ENCODE measurements at places on chromosomes 3 and 15.

DNA sequence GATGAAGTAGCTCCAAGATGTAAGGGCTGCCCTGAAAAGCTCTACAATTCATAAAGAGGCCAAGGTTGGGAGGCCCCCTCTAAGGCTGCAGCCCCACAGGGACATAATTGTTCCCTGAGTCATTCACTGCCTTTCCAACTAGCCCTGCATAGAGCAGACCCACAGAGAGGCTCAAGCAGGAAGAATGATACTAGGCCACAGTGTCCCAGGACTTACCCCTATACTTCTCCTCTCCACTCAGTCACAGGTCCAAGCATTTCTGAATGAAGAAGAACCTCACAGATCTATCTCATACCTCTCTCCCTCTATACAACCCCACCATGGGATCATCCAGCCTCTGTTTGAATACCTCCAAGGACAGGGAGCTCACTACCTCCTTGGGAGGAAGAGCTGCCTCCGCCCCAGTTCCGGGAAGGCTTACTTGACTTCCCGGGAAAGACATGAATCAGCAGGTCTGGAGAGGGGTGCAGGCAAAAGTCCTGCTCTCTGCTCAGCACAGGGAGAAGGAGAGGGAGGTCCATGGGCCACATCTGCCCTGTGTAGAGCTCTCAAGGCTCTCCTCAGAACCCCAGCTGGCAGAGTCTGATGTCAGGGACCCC is 6.9 kb upstream of the SKIC8 start:
- DNase-seq = no peak

DNA sequence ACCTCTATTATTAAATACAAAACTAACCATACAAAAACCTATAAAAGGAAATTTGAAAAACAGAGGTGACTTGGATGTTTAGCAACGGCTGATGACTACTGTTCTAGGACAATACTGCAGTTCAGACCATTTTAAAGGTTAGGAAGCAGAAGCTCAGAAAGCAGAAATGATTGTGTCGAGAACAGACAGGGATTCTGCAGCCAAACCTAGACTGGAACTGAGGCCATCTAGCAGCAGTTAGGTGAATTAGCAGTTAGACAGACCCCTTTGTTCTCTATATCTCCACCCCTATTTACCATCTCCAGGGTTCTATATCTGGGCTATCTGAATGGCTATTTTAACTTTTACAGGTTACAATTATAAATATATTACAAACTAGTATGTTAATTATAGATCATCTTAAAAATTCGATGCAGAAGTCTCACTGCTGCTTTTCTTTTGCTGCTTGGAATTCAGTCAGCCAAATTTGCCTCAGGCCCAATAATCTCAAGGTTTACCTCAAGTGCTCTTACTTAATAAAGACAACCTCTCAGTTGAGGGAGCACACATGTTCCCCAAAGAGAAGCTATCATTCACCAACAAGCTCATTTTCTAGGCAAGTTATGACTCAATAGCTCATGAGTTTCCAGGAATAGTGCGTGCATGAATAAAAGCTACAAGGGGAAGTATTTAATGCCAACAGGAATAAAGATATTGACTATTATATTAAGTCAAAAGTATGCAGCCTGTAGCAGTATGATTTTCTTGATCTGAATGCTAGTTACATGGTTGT is 9.3 kb upstream of the IL1RAP start:
- DNase-seq = no peak

DNA sequence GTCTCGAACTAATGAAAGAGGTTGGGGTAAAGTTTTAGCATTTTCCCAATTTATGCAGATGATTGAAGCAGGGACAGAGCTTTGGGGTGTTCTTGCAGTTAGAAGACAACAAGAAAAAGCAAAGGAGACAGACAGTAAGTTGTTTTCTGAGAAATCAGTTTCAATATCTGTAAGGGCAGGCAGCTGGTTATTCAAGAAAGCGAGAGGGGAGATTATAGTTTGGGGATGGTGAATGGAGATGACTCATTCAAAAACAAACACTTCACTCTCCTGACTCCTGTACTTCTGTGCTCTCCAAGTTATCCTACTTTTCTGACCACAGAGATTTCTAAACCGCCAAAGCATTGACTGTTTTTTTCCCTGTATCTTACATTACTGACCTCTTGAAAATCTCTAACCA is 352.0 kb downstream of the GAP43 start:
- DNase-seq = no peak

- no peak for DNase-seq
Observed at GRCh38 chr3:123390865-123391600, 57.9 kb downstream of the ADCY5 start.

DNA sequence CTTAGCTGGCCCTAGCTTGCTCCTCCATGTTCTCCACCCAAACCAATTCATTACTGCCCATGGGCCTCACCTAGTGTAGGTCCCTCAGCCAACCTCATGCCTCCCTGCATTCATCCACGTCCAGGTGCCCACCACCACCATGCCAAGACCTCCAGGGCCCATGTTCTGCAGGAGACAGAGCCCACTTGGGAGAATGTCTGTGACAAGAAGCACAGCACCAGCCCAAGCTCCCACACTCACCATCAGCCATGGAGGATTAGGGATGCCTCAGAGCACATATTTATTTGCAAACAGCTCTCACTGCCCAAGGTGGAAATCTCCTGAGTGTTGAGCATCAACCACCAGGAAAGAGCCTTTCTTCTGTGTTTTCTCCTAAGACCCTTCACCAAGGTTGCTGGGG is 43.4 kb upstream of the ACAN start:
- DNase-seq = no peak

DNA sequence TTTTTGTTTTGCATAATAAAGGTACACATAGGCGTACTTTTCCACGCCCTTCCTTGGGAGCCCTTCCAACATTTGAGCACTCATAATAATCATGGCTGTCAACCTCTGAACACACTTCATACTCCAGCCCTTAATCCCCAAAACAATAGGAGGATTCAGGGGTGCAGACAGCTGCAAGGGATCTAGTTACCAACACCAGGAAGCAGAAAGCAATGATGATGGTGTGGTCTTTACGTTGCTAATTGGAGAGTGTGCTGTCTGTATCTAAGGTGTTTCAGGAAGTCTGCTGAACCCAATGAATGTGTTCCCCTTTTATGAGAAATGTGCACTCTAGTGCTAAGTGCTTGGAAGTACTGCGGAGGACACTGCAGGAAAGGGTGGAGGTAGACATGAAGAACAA is 60.3 kb upstream of the PDZRN3 start:
- no peak for DNase-seq

GRCh38 chr3:100002599-100003350 is 111.5 kb downstream of the FILIP1L start:
- no peak for DNase-seq

DNA sequence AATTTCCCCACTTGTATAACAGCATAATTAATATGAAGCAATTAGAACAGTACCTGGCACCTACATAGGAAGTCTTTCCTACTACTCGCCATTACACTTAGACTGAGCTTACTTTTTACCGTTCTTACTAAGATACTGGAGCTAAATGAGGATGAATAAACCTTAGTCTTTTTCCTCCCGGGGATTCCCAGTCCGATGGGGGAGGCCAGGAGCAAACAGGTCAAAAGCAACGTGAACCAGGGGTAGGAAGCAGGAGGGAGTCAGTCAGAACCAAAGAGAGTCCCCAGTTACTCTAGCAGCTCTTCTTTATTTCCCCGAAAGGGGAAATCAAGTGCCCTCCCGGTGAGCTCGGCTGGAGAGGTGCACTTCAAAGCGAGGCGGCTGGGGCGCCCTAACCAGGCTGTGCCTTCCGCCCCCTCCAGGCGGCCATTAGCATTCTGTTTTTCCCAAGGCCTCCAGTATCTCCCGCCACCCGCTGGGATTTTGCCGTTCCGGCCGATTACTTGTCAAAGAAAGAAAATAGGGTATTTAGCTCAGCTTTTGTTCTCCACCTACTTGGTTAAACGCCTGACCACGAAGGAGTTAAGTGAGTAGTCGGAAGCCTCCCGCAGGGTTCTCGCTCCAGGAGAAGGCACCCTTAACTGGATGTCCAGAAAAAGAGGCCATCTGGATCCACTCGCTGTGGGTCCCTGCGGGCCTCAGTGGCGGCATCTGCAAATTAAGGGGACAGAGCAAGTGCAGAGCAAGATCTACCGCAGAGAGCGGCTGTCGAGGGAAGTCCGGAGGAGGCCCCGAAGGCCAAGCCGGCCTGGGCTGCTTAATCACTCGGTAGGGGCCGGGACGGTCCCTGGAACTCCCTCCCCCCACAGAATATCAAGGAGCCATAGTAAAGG is 6.3 kb upstream of the EOMES start:
- no peak for DNase-seq

DNA sequence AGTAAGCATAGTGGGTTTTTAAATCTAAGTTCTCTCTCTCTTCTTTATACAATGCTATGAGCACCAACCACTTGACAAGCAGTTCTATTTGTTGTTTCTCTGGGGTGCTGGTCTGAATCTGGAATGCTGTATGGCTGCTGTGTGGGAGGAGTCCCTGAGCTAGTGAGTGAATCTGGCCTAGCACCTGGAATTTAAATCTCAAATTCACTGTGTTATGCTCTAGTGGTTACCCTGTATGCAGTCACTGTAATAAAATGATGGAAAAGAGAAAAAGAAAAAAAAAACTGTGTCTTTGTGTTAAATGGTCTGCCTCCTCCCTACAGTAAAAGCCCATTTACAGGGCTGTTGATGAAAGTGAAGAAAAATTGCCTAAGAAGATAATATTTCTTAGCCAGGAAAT is 155.0 kb downstream of the ATP8B4 start:
- no peak for DNase-seq

DNA sequence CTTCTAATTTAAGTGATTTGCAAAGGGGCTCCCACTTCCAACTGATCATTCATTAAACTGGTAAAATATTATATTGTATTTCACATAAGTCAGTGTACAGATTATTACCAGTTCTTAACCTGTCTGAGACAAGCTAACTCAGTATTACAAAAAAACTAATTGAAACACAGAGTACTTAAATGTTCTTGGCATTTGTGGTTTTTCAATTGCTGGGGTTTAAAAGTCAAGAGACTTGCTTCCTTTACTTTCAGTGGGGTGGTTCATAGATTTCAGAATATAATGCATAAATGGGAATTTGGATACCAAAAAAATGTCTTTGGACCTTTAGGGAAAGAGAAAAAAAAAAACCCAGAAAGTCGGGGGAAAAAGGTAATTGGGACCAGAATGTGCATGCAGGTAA is 85.0 kb downstream of the ATP10A start:
- no peak for DNase-seq

GRCh38 chr3:184380627-184381260 is 890 bp downstream of the CHRD start:
- no peak for DNase-seq

- no peak for DNase-seq
Observed at GRCh38 chr15:92087211-92087610, 233.7 kb downstream of the SLCO3A1 start.

DNA sequence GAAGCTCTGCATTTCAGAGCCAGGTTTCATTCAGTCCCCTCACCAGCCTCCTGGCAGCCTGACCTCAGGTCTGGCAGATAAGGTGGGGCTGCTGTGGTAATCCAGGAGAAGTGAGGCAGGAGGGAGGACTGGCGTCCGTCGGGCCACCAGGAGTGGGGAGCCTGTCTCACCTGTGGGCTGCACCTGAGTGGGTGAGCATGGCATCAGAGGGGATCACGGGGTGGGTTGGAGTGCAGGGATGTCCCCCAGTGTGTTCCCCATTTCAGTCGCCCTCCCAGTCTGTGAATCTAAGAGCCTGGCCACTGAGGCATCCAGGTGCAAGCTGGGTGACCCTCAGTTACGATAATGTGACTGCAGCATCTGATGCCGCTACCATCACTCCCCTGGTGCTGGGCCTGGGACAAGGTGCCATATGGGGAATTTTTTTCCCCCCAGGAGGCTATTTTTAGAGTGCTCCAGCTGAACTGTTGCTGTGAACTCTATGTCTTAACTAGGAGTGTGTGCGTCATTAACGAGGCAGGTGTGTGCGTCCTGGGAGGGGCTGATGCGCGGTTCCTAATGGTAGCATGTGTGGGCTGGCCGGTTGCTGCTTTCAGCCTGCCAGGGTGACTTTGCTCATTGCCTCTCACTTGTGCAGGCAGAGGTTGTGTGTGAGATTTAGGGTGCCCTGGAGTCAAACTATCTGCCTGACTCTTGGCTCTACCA is 165.2 kb downstream of the SLCO3A1 start:
- no peak for DNase-seq

DNA sequence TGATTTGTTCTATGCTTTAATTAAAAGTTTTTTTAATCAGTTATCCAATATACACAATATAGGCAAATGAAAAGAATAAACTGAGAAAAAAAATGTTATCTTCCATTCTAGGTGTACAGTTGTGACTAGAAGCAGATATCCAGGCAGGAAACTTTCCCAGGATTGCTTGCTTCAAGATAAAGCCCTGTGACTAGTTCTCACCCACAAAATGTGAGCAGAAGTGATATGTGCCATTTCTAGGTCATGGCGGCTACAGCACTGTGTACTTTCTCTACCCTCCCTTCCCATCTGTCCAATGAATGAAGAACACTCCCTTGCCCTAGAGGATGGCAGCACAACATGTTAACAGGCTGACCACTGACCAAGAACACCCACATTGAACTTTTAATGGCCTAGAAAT is 110.5 kb upstream of the STT3B start:
- no peak for DNase-seq

DNA sequence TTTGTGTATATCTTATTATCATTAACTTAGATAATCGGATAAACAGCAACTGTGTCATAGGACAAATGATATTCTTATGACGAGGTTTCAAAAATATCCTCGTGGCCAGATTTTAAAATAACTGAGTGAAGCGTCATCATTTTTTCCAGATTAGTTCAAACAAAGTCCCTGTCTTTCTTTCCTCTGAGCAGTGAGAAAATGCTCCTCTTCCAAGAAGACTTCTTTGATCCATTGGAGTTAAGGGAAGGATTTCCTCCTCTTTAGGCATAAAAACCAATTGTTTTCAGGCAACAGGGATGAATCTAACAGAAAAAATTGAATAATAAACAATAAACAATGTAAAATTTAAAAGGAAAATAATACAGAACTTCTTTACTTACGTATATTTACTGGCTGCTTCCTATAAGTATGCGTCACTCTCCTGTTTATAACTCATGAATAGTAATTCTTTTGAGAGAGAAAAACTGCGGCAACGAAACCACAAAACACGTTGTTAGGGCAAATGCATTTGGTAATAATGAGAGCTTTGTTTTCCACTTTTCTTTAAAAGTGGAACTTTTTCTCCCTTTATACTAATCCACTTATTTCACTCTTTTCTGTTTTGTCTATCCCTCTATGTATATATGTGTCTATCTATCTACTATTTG is 419.4 kb upstream of the ONECUT1 start:
- DNase-seq = no peak

DNA sequence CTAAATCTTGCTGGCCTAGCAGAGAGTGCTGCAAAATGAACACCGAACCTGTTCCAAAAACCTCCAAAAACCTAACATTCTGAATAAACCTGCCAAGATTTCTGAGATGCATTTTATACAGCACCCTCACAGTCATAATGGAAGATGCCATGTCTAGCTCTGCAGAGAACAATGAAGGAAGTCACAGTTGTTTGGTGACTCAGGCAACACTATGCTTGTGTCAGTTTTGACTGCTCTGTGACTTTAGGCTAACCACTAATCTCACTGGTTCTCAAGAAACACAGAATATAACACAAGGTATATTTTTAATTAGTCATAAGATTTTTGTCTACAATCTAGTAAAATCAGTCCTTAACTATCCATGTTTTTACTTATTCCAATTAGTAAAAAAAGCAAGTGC is 606.6 kb downstream of the TBL1XR1 start:
- no peak for DNase-seq
